ENCODE measurements at places on chromosomes 11 and 22. TPM values are rescaled to one million over a fixed set of nuclear protein-coding genes. Genes with fewer than 3 reads are reported as not detected.

- ATAC-seq = no peak
Measured at GRCh38 chr22:20420157-20420842, 17.3 kb downstream of the SCARF2 start.

DNA sequence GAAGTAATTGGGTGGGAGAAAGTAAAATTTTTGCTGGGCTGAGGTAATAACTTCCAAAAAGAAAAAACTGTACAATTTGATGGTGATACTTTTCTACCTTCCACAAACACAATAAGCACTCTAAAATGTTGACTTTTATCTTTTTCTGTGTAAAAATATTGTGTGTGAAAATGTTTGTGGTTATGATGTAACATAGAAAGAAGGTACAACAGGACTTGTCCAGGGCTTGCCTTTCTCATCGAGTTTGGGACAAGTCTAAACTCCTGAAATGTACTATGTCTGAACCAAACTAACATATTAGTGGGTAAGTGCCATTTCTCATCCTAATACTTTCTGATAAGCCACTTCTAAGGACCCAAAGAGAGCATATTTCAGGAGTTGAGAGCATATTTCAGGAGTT is 174.2 kb upstream of the PDGFD start:
- ATAC-seq = no peak

- peak; percentile 77 for ATAC-seq
Measured at GRCh38 chr11:116970485-116971292, 127.5 kb downstream of the SIK3 start.

Gene PGA3
- not detected for total RNA-seq

Gene PDHX
- 28.2 TPM for total RNA-seq

GRCh38 chr22:31244046-31244942 is 32.2 kb downstream of the LIMK2 start:
- ATAC-seq = no peak

DNA sequence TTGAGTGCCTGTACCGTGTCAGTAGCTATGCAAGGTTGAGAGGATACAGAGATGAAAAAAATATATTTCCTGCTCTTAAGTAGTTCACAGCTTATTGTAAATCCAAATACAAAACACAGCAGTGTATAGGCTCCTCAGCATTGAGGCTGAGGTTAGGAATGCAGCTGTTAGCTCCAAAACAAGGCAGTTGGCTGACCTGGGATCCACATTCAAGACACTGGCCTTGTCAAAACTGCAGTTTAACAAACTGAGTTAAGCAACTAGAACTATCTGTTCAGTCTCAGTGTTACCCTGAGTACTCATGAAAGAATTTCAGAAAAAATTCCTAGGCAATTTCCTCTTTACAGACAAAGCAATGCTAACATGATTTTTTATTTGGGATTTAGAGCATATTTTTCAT is 42.8 kb downstream of the REXO2 start:
- ATAC-seq = no peak

DNA sequence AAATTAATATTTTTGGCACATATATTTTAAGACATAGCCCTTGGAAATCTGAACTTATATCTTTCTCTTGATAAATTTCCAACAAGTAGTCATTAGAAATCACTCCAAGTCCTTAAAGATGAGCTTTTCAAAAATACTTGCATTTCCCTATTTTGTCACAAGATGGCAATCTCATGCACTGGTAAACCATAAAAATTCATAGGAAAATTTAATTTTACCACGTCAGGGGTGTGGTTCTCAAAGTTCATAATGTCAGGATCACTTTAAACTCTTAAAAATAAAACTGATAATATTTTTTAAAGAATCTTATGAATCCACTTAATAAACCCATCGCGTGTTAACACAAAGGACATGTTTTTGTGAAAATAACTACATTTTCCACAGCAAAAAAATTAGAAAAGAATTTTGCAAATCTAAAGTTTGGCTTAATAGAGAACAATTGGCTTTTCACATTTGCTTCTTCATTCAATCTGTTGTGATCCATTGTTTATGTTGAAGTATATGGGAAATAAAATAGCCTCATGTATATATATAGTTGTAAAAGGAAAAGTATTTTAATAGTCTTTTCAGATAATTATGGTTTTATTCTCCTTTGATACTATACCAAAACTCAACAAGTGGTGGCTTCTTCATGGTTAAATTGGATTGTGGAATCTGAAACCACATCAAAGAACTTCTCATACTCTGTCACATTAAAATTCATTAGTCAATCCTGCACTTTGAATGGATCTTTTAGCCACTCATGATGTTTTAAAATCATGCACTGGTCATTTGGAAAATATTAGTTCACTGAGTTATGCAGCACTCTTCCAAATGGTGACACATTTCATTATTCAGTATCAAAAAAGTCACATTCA is 169.1 kb downstream of the CADM1 start:
- no peak for ATAC-seq

GRCh38 chr22:49183208-49183825 is 644.4 kb downstream of the BRD1 start:
- ATAC-seq = no peak

Gene HBG1
- total RNA-seq = not detected

- no peak for ATAC-seq
Measured at GRCh38 chr11:109077291-109077920, 344.6 kb upstream of the C11orf87 start.

- ATAC-seq = peak; percentile 95
Measured at GRCh38 chr22:43996170-43996980, 27.7 kb upstream of the PARVB start.

- ATAC-seq = no peak
Measured at GRCh38 chr11:20363149-20363499, 390 bp upstream of the HTATIP2 start.

GRCh38 chr11:115929618-115930129 is 425.5 kb upstream of the CADM1 start:
- ATAC-seq = no peak

GRCh38 chr11:11987503-11988022 is 20.9 kb downstream of the DKK3 start:
- ATAC-seq = peak; percentile 47

DNA sequence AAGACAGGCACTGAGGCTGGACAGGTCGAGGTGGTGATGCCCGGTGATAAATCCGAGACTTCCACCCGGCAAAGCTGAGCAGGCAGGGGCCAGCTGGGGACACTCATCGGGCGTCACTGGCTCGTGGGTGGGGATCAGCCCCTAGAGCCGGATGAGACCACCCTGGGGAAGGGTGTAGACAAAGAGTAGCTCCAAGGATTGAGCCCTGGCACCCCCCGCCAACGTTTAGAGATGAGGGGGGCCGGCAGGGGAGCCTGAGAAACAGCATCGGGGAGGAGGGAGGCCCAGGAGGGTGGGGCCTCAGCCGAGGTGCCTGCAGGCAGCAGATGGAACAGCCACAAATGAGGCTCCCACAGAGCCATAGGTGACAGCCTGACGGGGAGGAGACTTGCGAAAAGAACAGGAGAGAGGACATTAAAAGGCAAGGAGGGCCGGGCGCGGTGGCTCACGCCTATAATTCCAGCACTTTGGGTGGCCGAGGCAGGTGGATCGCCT is 27.4 kb upstream of the CBX7 start:
- ATAC-seq = no peak

DNA sequence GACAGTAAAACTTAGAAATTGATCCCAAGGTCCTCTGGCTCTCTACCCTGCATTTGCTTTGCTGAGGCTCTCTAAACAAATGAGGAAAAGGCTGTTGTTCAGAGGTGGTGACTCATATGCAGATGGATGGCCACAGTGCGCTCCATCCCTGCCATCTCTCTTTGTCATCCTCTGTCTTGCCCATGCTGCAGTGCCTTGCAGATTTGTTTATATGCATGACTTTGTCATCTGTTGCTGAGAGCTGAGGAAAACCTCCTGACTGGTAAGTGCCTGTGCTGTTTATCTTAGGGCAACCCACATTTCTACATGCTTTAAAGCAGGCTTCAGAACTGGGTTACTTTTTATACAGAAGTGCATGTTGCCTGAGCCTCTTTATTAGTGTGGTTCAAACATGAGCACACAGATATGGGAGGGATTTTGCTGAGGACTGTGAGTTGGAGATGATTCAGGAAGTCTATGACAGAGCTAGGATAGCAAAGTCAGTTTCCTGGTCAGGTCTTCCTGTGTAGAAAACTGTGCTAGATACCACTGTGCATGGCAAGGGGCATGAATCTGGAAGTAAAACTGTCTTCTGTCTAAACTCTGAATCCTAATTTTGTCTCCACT is 57.4 kb downstream of the JAM3 start:
- ATAC-seq = peak; percentile 94

DNA sequence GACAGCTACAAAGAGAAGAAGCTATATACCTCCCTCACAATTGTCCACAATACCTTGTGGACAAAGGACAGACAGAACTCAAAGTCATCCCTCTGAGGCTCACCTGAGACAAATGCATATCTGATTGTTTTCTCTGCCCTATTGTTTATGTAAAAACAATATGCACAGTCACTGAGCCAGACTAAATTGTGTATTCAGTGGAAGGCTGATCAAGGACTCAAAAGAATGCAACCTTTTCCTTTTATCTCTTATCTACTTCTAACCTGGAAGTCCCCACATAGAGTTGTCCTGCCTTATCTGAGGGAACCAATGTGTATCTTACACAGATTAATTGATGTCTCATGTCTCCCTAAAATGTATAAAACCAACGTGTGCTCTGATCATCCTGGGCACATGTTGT is 13.9 kb upstream of the MED17 start:
- ATAC-seq = no peak

Gene EIF3F
- total RNA-seq = 320 TPM

Gene POLR2L
- total RNA-seq = 41.2 TPM

GRCh38 chr11:134541355-134541754 is 129.3 kb upstream of the B3GAT1 start:
- no peak for ATAC-seq

DNA sequence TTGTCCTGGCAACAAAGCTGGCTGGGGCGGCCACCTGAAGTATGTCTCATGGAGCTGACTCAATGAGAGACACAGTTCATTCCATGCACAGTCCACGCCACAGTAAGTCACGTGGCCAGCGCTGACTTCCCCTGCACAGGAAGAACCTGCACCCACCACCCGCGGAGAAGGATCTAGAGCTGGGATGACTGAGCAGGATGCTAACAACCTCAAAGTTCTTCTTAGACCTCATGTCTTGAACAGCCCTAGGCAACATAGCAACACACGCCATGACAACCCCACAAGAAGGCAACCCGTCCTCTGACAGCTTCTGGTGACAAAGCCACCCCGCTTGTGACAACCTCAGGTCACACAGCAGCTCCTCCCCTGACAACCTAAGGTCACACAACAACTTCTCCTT is 76.9 kb upstream of the B3GAT1 start:
- no peak for ATAC-seq

- no peak for ATAC-seq
Measured at GRCh38 chr11:47148903-47149531, 27.7 kb downstream of the ARFGAP2 start.

GRCh38 chr11:12677131-12677530 is 2.9 kb downstream of the TEAD1 start:
- ATAC-seq = no peak

DNA sequence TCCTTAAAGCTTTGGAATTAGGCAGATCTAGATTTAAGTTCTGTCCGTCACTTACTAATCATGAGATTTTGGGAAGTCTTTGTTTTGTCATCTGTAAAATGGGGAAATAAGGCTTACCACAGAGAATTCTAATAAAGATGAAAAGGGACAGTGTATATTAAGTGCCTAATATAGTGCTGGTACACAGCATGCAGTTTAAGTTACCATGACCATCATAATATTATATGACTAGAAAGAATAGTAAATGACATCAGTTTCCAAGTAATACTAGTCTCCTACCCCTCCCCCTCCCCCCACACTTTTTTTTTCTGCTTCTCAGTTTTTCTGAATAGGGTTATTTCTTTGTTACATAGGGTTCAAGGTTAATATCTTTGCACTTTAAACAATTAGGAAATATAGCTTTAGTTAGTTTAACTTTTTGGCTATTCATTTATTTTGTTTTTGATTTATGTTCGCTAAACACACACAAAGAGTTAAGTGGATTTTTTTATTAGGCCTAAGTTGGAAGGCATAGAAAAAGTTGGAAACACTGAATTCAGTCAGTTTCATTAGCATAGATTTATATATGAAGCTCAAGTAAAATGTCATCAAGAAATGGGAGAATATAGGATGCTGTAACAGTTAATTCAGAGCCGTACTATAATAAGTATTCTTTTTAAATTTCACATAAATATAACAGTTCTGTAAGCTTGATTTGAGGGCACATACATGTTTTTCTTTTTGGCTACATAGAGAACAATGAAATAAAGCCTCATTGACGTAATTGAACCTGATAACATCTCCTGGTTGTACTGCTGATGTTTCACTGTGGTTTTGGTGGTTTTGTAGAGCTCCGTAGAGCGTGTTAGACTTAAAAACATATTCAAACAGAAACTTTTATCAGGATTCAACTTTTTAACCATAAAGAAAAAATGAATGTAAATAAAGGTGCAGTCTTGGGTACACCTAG is 121.2 kb downstream of the PDE3B start:
- peak; percentile 89 for ATAC-seq

Gene PLA2G3
- not detected for total RNA-seq

DNA sequence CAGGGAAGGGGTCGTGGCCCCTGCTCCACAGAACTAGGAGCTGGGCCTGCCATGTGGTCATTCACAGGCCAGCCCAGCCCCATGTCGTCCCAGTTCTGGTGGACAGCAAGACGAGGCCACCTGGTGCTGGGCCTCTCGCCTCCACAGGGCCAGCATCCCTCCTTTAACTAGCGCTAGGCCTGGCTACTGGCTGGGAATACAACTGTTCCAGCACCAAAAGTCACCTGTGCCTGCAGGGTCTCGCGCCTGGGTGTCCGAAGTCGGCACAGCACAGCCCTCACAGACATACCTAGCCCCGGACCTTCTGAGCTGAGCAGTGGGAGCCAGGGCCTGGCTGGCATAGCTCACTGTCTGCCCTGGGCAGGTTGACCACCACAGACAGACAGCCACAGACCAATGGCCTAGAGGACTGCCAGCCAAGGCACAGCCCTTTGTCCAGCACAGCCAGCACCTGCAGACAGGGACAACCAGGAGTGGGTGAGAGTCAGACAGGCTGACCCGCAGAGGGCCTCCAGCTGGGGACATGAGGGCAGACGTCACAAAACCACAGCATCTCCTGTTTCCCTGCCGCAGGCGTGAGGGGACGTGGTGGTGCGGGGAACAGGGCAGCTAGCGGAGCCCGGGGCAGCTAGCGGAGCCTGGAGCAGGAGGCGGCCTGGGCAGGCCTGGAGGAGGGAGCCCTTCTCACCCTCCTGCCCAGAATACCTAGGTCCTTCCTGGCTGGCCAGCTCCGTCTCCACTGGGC is 27.2 kb upstream of the TH start:
- ATAC-seq = no peak

Gene SLC16A8
- total RNA-seq = not detected

Gene SC5D
- 22.4 TPM for total RNA-seq

DNA sequence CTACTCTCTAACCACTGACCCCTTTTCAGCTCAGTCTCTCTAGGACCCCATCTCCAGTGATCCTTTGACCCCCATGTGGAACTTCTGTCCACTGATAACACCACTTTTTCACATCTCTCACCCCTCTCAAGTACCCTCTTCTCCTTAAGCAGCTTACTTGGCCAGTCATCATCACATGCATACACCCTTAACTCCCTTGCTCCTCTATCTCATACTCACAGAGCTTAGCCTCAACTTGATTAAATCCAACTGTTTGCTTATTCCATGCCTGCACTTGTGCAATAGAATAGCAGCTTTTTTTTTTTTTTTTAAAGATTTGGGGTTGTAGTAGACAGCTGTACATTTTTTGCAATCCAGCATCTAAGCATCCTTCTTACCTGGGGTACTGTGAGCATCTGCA is 22.2 kb downstream of the AQP11 start:
- ATAC-seq = no peak

GRCh38 chr11:111454561-111455192 is 57.5 kb downstream of the BTG4 start:
- ATAC-seq = peak; percentile 73

- ATAC-seq = peak; percentile 28
Measured at GRCh38 chr11:45100339-45100738, 46.1 kb upstream of the PRDM11 start.

Gene TRIM49D2
- total RNA-seq = not detected

Gene PNPLA5
- total RNA-seq = not detected

Data from activated T-helper 17 cell treated with anti-CD3 and anti-CD28 coated beads, Interleukin-2, amount 50 U/mL, for 72 hours (primary cell).